Pons (tissue), 1 donor: ENCODE measurements at places on chromosomes 16 and 17.

GRCh38 chr17:60381958-60382357, 10.0 kb downstream of the USP32 start:
- DNase-seq, result no peak

GRCh38 chr17:40264458-40265185, 23.1 kb upstream of the CDC6 start:
- no peak for DNase-seq

DNA sequence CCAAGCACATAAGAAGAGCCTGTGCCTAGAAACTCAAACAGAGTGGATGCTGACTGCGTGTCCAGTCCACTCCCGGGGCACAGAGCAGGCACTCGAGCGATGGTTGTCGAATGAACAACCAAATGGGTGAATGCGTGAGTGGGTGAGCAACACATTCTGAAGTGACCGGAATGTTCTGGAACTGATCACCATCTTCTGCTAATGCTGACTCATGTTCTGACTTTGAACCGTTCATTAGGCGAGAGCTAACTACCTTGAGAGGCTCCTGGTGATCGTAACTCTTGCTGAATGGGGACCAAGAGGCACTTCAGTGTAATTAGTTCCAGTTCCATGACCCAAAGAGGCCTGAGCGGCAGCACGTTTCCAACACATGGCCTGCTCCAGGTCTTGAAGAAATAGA, 37.9 kb downstream of the IRF8 start:
- DNase-seq, result no peak

DNA sequence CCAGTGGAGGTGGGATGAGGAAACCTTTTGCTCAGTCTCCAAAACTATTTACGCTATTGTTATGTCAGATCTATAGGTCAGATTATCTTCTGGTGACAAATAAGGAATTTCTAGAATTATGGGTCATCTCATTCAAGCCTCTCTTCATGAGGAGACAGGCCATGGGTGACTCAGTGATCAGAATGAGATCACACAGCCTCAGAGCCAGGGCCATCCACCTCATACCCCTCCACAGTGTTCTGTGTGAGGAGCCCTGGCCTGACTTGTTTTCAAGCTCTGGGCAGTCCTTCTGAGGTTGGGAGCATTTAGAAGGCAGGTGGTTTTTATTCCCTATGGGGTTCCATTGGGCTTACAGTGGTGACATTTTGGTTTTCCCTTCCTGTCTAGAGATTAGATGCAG, 26.5 kb downstream of the YPEL2 start:
- DNase-seq, result no peak

DNA sequence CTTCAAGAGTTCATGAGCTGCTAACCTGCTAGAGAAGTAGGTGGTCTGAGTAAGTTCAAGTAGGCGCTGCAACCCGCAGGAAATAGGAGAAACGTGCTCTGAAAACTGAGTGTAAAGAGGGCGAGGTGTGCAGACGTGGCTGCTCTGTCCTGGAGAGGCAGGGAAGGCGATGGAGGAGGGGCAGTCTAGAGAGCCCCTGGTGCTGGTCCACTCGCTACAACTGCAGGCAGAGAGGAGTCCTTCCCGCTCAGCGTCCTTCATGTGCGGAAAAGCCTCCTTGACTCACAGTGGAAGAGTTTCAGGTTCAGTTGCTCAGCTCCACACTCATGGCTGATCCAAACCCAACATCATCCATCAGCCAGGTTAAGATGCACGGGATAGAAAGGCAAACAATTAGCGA, 12.1 kb downstream of the ABCA3 start:
- no peak for DNase-seq

DNA sequence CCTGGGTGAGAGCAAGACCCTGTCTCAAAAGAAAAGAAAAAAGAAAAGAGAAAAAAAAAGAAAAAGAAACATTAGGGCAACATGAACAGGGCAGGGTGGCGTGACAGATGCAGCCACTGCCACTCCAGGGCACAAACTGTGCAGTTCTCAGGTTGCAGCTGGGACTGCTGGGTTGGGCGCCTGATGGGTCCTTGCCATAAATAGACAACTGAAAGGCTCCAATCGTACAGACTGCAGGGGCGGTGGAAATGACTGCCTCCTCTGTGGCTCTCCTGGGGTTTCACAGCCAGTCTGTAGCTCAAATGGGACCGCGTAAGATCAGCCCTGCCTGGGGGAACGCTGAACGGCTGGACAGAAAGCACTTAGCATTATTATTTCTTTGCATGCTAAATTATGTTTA, 130.7 kb downstream of the CPPED1 start:
- DNase-seq, result no peak

GRCh38 chr17:79985361-79985942, 50.2 kb downstream of the TBC1D16 start:
- DNase-seq, result no peak

- DNase-seq, result no peak
Observed at GRCh38 chr16:79571065-79571902, 29.3 kb downstream of the MAF start.

GRCh38 chr16:56932721-56933619, 1.0 kb downstream of the HERPUD1 start:
- DNase-seq, result peak; percentile 94

DNA sequence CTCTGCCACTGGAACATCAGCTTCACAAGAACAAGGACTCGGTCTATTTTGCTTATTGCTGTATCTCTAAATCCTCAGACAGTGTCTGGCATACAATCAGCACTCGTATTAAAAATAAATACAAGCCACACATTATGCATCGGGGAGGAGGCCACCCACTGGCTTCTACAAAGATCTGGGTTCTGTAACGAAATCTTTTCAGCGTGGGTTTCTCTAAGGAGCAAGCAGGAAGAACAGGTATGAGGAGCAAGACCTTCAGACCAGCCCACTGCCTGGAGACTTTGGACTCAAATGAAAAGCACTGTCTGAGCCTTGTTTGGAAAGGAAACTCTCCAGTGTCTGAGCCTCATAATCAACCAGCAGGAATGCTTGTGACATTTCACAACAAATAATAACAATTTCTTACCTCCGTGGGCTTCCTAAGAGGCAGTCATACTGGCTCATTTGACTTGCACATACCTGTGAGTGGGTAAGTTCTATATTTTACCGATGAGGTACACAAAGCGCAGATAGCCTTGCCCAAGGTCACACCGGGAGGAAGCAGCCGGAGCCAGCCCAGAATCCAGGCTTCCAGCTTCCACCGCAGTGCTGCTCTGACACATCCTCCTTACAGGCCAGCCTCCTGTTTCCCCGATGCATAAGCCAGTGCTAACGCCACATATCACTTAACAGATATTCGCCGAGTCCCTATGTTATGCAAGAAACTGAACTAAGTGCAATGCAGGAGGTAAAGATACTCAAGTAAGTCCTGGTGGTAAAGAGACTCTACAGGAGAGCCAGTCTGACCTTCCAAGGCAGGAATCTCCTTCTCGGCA, 118.6 kb upstream of the TNRC6C start:
- DNase-seq, result no peak

DNA sequence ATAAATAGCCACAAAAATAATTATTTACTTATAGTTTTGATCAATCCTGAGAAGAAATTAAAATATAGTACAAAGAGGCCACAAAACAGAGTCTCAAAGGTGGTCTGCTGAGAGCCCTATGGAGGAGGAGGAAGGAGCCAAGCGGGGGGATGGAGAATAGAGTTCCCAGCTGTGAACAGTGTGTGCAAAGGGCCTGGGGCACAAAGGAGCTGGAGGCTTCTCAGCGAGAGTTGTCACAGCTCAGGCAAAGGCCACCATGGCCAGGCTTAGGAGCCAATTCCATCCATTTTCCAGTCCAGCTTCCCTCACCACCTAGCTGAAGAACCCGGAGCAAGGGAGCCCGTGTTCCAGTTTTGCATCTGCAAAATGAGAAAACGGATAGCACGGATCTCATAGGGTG, 5.4 kb upstream of the ZNF423 start:
- DNase-seq, result no peak

- DNase-seq, result peak; percentile 64
Observed at GRCh38 chr17:74567397-74567796, at the start of gene CD300H. Gene CD300H (minus strand): TSS chr17:74567509.

GRCh38 chr17:75516619-75517296, 430 bp downstream of the TSEN54 start:
- DNase-seq, result no peak

GRCh38 chr16:26396511-26397235, 670.1 kb upstream of the C16orf82 start:
- no peak for DNase-seq

- no peak for DNase-seq
Observed at GRCh38 chr16:21324267-21324666, 46.2 kb upstream of the CRYM start.

DNA sequence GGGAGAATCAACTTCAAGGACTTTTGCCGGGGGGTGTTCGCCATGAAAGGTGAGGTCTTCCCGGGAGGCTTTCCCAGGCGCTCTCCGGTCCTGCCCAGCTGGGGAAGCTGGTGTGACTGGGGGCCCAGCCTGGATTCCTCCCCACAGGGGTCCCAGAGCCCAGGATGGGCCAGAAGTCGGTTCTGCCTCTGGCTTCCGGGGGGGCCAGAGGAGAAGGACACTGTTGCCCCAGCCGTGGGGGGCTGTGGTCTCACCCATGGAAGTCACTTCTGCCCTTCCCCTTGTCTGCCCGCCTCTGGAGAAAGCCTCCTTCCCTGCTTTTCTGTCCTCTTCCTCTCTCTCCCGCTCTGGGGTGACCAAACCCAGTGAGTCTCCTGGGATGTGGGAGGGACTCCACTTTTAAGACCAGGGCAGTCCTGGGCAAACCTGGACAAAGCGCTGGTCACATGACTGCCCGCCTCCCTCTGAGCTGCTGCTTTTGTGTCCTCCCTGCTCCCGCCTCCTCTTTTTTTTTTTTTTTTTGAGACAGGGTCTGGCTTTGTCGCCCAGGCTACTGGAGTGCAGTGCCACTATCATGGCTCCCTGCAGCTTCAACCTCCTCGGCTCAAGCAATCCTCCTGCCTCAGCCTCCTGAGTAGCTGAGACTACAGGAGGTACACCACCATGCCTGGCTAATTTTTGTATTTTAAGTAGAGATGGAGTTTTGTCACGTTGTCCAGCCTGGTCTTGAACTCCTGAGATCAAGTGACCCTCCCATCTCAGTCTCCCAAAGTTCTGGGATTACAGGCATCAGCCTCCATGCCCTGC, 40.6 kb downstream of the RAB11FIP4 start:
- DNase-seq, result no peak

GRCh38 chr16:81140930-81141780, 45.0 kb upstream of the GCSH start:
- no peak for DNase-seq
